HT1080 (cell line): ENCODE measurements at places on chromosomes 1 and 21.

DNA sequence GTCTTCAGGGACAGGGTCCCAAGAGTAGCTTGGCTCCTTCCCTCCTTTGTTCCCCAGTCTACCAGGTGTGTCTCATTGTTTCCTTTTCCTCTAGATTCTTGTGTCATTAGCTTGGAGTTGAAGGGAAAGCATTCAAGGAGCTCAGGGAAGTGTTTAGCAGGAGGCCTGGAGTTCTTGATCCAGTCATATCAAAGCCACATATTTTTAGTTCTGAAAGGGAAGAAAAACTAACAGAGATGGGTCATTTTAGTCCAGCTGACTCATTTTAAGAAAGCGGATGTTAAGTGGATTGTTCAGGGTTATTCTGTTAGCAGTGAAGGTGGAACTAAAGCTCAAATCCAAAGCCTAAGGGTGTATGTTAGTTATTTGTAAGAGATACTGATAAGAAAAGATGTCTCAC lies 721 bp downstream of the C1orf54 start:
- peak; percentile 44 for DNase-seq

GRCh38 chr1:212454741-212455140 lies 22.0 kb downstream of the NENF start:
- DNase-seq: no peak

GRCh38 chr1:99850459-99851291 lies 514 bp downstream of the AGL start:
- DNase-seq: no peak

DNA sequence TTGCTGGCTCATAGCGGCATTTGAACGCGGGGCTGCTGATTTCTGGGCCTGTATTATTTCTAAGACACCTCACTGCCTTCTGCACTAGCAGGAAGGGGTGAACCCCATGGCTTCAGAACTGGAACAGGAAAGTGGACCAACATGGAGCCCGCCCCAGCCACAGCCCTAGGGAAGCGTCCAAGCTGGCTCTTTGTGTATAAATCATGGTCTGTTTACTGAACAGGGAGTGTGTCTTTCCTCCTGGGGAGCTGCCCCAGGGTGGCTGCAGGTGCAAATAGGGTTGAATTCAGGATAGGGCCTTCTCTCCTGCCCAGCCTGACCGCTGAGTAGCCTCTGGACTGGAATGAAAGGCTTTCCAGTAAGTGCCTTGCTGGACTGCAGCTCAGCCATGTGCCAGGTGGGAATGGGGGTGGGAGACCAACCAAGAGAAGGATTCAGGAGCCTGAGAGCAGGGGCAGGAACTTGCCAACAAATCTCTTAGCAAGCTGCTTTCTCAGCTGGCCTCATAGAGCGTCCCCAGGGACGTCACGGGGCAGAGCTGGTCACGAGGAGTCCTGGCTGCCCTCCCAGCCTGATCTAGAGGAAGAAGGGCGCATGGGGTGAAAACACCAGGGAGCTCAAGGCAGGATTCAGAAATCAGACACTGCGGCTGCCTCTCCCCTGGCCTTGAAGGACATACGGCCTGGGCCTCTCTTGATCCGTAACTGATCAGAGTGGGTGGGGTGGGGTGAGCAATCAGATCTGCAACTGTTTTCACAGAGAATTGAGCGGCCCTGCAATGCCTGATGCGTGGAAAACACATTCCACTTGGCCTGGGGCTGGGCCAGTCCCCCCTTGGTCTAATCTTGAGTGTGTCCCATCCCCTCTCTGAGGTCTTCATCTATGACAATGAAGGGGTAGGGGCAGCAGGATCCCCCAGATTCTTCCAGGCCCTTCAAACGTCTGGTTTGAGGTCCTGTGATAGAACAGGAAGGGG lies 56.5 kb upstream of the SELENON start:
- no peak for DNase-seq

DNA sequence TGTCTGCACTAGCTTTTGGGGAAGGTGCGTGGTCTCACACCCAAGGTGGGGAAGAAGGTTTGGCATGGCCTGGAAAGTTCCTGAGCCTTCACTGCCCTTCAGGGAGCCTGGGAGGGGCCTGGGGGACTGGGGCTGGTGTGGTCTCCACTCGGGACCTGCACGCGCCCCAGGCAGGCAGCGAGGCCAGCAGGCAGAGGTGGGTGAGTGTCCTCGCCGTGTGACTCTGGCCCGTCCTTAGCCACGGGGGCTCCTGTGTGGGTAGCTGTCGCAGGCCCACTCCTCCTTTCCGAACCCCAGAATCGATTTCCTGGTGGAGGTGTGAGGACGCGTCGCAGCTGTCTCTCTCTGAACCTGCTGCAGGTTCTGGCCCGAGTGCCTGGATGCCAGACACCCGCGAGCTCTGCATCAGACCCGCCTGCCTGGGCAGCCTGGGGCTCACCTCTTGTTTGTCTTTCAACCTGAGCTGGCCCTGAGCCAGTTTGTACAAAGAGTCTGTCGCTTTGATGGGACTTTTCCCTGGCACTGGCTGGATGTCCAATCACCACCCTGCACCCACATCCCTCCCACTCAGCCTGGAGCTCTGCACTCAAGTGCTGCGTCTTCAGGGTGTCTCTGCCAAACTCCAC lies 36.0 kb upstream of the SLC19A1 start:
- DNase-seq: no peak

GRCh38 chr1:7171574-7171973 lies 386.3 kb downstream of the CAMTA1 start:
- no peak for DNase-seq

- DNase-seq: no peak
Measured at GRCh38 chr1:18495635-18496034, 14.9 kb downstream of the KLHDC7A start.

DNA sequence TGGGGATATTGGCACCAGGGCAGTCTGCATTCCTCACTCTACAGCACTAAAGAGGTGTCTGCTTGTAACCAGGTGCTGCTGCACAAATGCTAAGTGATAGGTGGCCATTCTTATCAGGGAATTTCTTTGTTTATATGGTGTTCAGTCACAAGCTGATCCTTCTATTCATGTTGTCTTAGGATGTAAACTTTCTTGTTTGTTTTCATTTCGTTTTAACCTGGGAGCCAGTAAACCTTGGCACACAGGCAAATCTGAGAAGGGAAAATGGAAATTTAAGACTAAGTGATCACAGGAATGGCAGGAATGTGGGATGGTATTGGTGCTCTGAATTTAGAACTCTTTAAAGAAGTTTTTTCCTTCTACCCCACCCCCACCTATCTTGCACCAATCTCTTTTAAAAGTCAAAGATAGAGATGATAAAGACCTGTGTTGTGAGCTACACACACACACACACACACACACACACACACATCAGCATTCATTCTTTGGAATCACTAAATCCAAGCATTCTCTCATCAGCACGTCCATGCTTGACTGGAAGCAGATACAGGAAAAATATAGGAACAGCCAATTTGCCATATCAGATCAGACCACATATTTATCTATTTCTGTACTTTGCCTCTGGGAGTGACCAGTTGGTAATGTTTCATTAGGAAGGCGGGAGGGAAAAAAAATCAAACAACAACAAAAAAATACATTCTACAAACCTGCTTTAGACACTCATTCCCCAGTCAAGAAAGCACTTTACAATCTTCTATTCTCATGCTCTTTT lies 451.4 kb upstream of the ADGRL2 start:
- DNase-seq: no peak

GRCh38 chr1:51842261-51842660 lies 36.3 kb downstream of the NRDC start:
- no peak for DNase-seq

GRCh38 chr21:36654324-36654723 lies 44.6 kb upstream of the SIM2 start:
- no peak for DNase-seq

GRCh38 chr1:117295001-117295400 lies 72.2 kb upstream of the MAN1A2 start:
- no peak for DNase-seq

GRCh38 chr1:114457675-114458236 lies 53.2 kb downstream of the TRIM33 start:
- DNase-seq: no peak

DNA sequence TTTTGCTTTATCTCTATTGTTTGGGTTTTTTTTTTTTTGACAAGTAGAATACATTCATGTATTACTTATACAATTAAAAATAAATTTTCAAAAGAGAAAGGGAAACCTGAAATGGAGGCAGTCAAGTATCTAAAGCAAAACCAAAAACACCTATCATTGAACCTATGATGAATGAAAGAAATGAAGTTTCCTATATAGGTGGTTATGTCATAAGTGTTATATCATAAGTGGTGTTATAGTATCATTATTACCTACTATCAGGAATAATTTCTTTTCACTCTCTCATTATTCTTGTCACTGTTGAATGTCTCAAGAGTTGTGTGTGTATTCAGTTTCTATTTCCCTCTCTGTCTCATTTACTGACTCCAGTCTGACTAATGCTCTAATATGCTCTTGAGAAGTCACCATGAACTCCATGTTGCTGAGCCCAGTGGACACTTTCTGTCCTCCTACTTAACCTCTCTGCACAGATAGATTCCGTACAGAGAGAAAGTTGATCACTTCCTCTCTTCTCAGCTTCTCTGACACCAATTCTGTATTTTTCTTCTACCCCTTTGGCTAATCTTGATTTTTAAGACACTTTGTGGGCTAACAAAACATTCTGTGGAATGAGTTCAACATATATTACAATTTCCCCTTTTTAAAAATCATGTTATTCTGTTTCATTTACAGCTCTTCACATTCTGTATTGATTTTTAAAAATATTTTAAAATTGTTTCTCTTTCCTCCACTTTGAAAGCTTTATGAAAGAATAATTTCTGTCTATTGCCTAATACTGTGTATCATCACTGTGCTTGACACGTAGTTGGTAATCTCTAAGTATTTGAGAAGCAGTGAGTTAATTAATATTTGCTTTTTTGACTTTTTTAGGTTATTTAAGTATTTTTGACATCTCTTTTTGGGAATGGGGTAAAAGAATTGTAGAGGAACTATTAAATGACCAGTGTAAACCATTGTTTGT lies 50.1 kb downstream of the RASAL2 start:
- DNase-seq: no peak

DNA sequence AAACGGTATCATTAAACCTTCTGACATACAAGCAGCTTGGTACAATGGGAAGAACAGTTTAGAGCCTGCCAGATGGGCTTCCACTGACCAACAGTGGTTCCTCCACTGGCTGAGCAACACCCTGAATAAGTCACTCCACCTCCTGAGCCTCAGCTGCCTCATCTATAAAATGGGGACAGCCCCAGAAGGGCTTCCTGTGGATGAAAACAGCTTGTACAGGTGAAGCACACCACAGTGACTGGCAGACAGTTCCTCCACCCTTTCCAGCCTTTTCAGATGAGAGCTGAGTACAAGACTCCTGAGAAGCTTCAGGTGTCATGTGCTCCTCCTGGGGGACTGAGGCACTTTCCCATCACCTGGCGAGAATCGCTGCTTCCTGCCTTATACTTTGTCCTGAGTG lies 2.1 kb downstream of the CAPZB start:
- no peak for DNase-seq

GRCh38 chr1:47814612-47815395 lies 182.4 kb downstream of the TRABD2B start:
- DNase-seq: no peak

DNA sequence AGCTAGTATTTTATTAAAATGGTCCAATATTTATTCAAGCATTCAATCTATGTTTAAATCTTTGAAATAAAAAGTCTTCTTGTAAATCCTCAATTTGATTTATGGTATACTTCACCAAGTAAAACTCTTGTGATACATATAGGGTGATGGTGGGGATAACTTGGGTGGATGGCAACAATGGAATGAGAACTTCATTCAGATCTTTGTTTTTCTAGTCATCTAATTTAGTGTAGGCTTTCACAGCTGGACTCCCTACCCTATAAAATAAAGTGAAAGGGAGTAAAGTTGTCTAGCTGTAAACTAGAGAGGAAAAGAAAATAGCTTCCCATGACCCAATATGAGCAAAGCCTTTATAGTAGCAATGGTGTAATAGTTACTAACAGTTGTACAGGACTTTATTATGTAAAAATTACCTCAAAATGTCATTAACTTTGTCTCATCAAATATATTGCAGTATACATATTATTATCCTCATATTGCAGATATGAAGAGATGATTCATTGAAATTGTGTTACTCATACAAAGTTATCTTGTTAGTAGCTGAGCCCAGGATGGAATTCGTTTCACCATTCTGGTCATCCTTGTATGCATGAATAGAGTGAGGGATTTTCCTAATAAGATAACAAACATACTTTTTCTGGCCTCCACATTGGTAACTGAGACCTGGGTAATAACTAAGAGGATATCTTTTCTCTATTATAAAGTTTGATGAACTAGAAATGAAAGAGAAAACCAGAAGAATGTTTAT lies 1377.7 kb upstream of the ADGRL4 start:
- no peak for DNase-seq
